ENCODE measurements at places on chromosomes 6 and 20.

DNA sequence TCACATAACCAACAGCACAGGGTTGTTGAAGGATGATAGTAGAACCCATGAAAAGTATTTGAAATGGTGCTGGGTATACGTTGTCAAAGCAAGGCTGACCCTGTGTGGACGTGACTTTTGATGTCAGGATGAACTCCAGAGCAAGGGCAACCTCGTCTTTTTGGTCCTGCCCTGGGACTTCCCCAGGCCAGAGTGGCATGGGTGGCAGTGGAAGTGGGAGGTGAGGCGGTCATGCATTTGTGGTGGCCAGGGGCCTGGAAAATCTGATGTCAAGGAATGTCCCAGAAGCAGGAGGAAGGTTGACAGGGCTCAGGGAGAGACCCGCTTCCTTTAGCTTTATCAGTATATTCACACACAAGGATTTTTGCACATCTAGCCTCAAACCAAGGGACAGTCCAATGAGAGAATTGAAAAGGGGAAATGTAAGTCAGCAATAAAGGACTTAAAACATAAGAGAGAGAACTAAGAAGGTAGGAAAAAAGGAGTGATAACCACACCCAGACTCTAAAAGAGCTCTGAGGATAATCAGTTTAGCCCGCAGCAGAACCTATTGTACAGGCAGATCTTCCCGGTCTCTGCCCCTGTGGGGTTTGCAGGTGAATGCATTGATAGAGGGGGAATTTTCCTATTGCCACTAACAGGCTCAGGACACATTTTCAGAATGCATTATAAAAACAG lies 98.8 kb upstream of the HDGFL1 start:
- DNase-seq = no peak

- DNase-seq = no peak
Observed at GRCh38 chr6:53038141-53038540, 27.1 kb upstream of the FBXO9 start.

GRCh38 chr20:38445901-38446425 lies 10.8 kb upstream of the SNHG17 start:
- no peak for DNase-seq

- no peak for DNase-seq
Observed at GRCh38 chr6:98828941-98829411, 5.4 kb upstream of the POU3F2 start.

DNA sequence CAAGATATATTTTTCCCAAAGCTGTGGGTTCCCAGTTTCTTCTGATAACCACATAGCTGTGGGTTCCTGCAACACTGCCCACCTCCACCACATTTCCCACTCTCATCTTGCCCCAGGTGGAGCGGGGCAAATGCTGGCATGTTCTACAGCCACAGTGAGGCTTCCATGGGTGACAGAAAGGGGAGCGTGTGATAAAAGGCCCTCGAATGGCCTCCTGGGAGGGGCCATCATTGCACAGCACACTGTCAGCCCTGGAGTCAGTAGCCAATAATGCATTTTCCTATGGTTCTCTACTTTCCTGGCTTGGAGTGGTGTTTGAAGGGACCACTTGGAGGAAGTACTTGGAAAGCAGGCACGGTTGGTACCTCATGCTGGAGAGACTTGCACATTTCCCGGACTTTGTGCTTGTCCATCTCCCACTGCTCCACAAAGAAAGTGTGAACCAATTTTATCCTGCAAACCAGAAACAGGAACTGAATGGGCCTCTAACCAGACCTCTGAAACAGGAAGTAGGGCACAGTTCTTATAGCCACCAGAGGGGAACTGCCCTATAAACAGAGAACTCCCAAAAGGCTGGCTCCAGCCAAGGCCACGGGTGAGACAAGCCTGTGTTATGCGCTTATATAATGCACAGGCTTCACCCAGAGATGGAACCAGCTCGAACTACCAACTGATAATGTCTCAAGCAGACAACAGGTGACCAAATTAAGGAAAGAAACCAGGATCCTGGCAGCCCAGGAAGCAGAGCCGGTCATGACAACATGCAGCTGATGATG lies 8.6 kb downstream of the MAP3K5 start:
- no peak for DNase-seq

DNA sequence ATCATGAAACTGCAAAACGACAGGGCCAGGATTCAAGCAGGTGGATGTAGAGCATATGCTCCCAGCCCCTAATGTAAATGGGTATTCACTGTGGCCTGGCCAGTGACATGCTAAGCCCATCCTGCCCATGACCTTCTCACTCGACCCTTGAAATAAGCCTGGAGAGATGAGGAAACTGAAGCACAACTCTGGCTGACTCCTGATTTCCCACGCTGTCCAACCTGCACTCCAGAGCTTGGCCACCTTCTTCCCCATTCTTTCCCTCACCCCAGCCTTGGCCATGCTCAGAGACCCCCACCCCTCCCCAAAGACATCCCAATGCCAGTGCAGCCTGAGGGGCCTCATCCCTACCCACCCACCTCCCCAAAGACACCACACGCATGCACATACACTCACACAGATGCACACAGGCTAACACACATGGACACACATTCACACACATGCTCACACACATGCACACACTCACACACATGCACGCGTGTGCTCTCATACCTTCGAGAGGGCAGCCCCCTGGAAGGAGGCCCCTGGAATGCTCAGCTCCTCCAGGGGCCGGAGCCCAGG lies 12.4 kb downstream of the TFEB start:
- DNase-seq = no peak

DNA sequence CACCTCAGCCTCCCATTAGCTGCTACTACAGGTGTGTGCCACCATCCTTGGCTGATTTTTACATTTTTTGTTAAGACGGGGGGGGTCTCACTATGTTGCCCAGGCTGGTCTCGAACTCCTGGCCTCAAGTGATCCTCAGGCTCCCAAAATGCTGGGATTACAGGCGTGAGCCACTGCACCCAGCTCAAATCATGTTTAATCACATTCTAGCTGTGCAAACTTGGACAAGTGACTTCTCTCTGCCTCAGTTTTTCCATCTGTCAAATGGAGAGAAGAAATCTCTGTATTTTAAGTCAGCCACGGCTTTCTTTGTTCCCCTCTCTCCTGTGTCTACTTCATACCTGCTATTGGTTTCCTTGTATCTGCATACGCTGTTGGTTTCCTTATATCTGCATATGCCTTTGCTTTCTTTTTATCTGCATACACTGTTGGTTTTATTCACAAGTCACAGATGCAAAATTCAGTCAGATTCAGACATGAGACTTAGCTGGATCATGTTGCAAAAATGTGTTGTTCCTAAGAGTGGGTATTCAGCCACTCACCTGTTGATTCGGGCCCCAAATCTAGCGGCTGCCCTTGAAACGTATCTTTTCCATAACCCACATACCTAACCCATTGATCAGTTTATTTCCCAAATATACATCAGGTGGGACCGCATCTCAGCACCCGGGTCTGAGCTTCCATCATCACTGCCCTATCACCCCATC lies 30.2 kb downstream of the SULF2 start:
- DNase-seq = no peak

GRCh38 chr6:53830366-53830765 lies 35.6 kb downstream of the LRRC1 start:
- DNase-seq = no peak

GRCh38 chr6:88072462-88072861 lies 24.8 kb downstream of the SPACA1 start:
- DNase-seq = no peak

GRCh38 chr20:53495398-53496092 lies 98.1 kb downstream of the ZNF217 start:
- DNase-seq = no peak

GRCh38 chr20:24227600-24227999 lies 239.0 kb upstream of the GGTLC1 start:
- DNase-seq = no peak

DNA sequence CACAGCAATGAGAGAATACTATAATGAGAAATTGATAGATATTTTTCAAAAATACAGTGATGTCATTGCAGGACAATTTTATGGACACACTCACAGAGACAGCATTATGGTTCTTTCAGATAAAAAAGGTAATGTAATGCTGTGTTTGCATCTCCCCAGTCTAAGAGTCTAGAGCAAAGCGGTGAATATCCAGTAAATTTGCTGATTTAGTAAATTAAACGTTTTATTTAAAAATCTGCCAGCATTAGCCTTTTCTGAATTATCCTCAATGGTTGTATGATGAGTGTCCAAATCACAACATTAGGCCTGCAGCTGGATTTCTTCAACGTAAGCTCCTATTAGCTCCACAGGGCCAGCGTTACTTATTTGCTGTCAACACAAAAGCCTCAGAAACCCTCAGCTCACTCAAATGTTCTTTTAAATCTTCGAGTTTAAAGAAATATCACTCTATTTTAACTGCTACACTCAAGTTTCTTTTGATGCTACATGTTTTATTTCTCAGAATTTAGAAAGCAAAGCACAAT lies 16.0 kb downstream of the SMPDL3A start:
- no peak for DNase-seq

- DNase-seq = no peak
Observed at GRCh38 chr6:29729774-29730328, 6.6 kb downstream of the HLA-F start.

GRCh38 chr20:40778894-40779496 lies 90.0 kb upstream of the MAFB start:
- no peak for DNase-seq

DNA sequence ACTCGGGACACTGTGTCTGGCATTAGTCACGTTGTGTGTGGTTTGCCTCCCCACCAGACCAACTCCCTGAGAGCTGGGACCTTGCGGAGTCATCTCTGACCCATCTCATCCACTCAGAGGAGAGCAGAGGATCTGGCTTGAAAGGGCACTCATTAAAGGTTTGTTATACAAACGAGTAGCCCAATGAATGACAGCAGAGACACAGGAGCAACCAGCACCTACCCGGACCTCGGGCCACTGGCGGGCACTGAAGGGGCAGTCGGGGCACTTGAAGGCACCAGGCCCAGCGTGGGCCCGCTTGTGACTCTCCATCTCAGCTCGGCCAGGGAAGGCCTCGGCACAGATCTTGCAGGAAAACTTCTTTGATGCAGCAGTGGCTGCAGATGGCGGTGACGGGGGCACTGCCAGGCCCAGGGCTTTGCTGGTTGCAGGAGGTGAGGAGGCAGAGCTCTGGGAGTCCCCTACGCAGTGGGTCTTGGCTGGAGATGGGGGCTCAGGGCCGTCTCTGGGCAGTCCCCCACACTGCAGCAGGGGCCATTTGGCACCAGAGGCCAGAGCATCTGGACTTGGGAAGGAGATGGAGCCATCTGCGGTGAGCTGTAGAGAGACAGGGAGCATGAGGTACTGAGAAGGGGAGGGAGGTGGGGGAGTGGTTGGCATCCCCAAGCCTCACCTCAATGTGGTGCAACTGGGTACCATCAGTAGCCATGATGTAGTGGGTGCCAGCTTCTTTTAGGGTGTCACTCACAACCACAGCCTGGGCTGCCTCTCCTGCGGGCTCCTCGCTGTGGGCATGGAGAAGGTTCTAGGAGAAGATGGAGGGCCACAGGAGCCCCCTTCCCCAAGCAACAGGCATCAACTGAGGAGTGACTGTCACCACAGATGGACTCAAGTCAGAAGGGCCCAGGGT lies 17.7 kb downstream of the PCIF1 start:
- no peak for DNase-seq

DNA sequence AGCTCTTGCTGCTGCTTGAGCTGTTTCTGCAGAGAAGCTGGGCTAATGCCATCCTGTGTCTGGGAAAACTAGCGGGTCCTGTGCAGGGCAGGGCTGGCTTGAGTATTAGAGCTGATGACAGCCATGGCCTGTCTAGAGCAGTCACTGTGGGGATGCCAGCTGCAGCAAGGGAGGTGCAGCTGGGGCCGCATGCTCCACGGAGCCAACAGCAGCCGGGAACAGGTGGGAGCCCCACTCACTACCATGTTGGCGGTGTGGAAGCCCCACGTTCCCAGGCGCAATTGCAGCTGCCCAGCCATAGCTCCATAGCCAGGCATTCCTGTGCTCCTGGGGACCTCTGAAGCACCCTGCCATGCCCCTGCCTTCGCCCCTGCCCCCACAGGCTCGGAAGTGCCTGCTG lies 212.9 kb downstream of the TFAP2C start:
- DNase-seq = no peak

DNA sequence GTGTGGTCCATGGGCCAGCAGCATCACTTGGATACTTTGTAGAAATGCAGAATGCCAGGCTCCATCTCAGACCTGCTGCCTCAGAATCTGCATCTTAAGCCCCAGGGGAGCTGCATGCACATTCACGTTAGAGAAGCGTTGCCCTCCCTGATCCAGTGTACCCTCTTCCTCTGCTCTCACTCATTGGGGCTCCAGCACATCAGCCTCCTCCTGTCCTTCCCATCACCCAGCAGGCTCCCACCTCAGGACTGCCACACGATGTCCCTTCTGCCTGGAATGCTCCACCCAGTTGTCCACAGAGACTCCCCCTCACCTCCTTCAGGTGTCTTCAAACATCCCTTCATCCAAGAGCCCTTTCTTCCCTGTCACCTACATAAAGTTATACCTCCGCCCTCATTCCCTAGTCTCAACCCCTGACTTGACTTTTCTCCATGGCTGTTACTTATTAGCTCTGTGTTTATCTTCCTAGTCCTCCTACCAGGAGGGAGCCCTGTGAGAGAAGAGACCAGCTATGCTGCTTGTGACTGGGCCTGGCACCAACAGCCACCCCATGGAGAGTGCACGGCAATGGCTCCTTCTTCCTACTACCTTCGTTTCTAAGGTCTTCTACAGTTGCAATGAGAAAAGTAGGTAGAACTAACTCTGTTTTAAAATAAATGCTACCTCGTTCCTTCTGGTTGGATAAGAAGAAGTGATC lies 3.3 kb upstream of the ACSS1 start:
- DNase-seq = no peak

DNA sequence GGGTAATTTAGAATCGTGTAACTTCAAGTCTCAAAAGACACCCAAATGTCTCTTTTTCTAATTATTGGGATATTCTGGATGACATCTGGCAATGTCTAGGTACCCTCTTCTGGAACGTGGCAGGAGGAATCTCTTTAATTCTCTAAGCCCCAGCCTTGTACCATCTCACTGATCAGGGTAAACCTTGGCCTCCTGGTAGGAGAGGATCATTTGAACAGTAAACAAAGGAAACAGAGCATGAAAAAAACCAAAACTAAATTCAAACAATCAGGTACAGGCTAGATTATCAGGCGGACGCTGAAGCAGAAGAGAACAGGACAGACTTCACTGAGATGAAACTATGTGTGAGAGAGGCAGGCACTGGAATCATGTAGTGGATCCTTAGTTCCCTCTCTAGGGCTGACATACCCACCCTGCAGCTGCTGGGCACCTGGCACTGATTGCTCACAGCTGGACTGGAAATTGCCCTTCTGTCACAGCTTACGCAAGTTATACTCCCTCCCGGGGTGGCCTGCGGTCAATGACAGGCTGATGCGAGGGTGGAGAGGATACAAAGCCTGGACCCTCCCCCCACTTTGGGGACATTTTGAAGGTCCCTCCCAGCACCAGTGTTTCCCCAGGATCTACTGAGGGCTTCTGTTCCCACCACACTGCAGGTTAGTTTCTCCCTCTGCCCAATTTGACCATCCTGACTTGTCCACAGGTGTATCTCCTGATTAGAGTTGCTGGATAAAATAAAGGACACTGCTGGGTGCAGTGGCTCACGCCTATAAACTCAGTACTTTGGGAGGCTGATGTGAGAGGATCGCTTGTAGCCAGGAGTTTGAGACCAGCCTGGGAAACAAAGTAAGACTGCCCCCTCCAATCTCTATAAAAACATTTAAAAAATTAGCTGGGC lies 20.6 kb upstream of the ZBTB24 start:
- no peak for DNase-seq

Measured in A172 (cell line).